ENCODE measurements at places on chromosomes 12 and 14. TPM values are rescaled to one million over a fixed set of nuclear protein-coding genes. Genes with fewer than 3 reads are reported as not detected.

The TMEM132C gene
- total RNA-seq = 10.5 TPM

The LRRC10 gene
- total RNA-seq = 3.1 TPM

The ATXN7L3B gene
- 22.0 TPM for total RNA-seq

DNA sequence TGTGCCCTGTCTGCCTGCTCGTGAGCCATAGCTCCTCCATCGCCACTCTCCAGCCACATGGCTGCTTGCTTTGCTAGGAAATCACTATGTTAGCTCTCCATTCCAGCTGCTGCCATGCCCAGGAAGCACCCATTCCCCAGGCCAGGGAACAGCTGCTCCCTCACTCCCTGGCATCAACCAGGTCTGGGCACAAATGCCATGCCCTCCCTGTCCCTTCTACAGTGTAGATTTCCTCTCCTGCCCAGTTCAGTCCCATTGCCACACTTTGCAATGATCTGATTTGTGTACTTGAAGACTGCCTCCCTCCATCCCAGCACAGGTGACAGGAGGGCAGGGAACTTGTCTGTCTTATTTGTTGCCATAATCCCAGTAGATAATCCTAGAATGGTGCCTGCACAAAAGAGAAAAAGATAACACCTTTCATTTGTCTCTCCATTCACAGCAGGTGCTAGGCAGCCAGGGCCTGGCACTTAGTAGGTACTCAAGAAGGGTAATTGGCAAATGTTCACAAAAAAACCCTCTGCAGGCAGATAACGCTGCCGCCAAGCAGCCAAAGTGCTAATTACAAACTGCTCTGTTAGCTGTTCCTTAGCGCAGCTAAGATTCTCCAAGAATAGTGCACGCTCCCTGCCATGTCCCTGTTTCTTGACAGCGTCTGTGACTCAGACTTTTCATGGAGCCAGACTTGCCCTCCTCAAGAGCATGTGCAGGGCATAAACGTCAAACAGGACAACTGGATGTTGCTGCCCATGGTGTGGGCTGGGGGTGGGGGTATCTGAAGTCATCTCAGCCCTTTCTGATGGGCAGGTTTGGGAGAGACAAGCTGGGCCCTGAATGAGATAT, 69.1 kb downstream of the ARL6IP4 start:
- DNase-seq = no peak

GRCh38 chr12:125919856-125920470, 854.7 kb downstream of the AACS start:
- no peak for DNase-seq

- DNase-seq = no peak
Measured at GRCh38 chr12:8780389-8780788, 42.0 kb upstream of the A2ML1 start.

GRCh38 chr12:124854637-124855184, 9.0 kb downstream of the SCARB1 start:
- no peak for DNase-seq

DNA sequence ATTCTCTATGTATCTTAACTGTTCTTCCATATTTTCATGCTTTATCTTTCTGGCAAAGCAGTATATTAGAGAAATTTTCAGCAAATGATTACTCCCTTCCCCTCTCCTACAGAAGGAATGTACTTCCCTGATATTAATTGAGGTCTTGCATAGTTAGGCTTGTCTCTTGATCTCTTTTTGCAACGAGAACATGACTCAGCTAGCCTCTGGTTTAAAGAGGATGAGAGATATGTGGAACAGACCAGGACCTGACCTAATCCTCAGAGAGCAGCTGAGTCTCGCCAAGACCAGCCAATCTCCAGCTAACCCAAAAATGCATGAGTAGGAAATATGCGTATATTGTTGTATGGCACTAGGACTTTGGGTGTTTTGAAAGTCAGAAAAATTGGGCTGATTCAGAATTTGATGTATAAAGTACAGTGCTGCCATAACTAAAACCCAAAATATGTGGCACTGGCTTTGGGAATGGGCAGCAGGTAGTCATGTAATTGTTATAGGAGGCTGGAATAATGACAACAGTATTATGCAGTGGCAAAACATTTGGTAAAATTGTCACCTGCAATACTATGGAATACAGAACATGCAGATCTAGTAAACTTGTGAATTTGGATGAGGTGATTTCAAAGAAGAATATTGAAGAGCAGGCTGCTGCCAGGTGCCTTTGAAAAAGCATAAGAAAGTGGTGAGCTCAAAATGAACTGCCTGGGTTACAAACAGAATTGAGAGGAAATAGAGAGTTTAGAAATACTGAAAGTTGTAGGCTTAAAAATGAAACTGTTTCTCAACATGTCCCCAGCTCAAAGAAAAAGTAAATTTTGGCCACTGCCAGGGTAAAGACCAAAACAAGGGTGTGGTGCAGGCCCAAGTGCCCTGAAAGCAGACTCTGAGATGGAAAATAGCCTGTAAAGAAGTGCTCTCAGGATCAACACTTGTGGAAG, 9.3 kb upstream of the USP15 start:
- no peak for DNase-seq

Data from right atrium auricular region (tissue), 2 donors.